ENCODE measurements at places on chromosomes 16 and 17. TPM values are rescaled to one million over a fixed set of nuclear protein-coding genes. Genes with fewer than 3 reads are reported as not detected.

GRCh38 chr17:70030371-70030770, 44.7 kb upstream of the KCNJ16 start:
- no peak for DNase-seq

DNA sequence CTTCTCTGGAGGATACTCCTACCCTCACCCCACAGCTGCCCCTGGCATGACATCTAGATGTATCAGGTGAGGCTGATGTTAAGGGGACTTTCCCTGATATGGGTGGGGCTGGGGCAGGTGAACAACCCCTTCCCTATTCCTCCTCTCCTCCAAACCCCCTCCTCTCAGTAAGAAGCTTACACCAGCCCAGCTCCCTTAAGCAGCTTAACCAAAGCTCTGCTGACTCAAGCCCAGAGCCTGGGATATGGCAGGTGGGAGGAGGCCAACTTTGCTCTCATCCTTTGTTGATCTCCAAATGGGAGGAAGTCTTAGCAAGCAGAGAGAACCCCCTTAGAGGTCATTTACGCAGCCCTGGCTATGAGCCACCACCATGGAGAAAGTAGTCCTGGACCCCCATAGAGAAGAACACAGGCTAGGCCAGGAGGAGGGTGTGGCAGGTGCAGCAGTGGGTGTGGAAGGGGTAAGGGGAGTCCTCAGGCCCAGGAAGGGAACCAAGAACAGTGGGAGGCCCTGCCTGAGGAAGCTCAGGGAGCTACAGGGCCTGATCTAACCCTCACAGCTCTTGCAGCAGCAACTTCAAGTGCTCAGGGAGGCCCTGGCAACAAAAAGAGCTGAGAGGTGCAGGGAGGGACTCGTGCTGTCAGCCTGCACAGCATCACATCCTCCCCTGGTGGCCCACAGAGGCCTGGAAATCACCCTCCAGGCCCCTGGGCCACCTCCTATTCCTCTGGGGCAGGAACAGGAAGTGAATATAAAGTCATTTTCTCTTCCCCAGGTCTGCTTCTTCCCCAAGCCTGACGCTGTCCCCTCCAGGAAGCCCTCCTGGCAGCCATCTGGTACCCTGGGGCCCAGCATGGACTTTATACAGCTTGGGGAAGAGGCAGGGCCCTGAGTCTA, 2.9 kb downstream of the UNC119 start:
- DNase-seq, result peak; percentile 68

- no peak for DNase-seq
Measured at GRCh38 chr16:554640-555365, 5.4 kb upstream of the PRR35 start.

DNA sequence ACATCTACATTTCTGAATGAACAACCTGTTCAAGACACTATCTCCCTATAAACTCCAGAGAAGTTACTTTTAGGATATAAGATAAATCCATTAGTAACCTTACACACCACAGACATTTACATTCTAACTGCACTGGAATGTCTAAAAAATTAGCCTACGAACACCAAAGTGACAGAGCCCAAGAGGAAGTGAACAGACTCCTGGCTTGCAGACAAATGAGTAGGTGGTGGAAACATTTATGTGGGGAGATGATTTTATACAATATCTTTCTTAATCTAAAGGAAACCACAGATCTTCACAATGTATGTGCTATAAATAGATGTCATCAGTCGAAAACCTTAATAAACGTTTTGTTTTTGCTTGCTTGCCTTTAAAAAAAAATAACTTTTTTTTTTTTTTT, 18.8 kb downstream of the ZNF652 start:
- peak; percentile 14 for DNase-seq

DNA sequence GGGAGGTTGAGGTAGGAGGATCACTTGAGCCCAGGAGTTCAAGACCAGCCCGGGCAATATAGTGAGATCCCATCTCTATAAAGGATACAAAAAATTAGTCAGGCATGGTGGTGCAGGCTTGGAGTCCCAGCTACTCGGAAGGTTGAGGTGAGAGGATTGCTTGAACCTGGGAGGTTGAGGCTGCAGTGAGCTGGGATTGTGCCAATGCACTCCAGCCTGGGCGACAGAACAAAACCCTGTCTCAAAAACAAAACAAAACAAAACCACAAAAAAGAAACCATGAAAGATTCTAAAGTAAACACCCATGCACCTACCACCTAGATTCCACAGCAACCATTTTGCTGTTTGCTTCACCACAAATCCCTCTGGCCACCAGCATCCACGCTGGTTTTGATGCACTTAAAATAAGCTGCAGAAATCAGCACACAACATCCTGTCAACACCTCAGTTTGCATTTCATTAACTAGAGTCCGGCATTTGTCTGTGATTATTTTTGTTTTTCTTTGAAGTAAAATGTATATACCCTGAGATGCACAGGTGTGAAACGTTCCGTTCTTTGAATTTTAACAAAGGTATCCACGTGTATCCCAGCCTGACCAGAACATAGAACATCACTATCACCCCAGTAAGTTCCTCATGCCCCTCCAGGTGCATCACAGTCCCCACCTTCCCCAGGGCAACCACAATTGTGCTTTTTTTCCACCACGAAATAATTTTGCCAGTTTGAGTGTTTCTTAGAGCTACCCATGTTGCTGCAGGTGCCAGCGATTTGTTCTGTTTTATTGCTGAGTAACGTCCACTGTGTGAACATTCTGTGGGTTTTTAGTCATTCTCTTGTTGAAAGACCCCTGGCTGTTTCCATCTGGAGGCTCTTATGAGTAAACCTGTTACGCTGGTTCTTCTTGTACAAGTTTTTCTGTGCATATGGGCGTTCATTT, 191.5 kb downstream of the SEC14L1 start:
- peak; percentile 45 for DNase-seq

- DNase-seq, result no peak
Measured at GRCh38 chr17:16211590-16211989, 3.7 kb downstream of the NCOR1 start.

- DNase-seq, result no peak
Measured at GRCh38 chr17:38458521-38458920, 30.3 kb downstream of the ARHGAP23 start.

- DNase-seq, result no peak
Measured at GRCh38 chr16:23195366-23195978, 12.9 kb downstream of the SCNN1G start.

DNA sequence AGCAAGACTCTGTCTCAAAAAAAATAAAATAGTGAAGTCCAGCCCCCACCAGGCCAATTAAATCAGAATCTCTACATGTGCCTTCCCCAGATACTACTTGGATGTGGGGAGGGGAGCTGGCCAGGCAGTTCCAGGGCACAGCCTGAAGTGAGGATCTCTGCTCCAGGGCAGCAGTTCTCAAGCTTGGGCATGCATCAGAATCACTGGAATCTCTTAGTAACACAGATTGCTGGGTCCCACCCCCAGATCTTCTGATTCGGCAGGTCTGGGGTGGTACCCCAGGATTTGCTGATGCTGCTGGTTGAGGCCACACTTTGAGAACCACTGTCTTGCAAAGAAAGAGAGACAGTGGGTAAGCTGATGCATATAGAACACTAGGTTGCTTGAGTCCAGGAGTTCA, 8.3 kb upstream of the CDH5 start:
- no peak for DNase-seq

- DNase-seq, result no peak
Measured at GRCh38 chr16:53057658-53058057, 2.9 kb downstream of the CHD9 start.

Gene SLC7A5
- total RNA-seq, result 301 TPM

Gene HBM
- not detected for total RNA-seq

Gene CA4
- total RNA-seq, result not detected

Gene KRT31
- not detected for total RNA-seq

Gene SOX9
- total RNA-seq, result not detected
